ENCODE measurements at places on chromosomes 4 and X.

- DNase-seq: no peak
Measured at GRCh38 chr4:2442175-2442993, 23.6 kb downstream of the CFAP99 start.

GRCh38 chr4:187687697-187688096 is 307.9 kb upstream of the ZFP42 start:
- no peak for DNase-seq

DNA sequence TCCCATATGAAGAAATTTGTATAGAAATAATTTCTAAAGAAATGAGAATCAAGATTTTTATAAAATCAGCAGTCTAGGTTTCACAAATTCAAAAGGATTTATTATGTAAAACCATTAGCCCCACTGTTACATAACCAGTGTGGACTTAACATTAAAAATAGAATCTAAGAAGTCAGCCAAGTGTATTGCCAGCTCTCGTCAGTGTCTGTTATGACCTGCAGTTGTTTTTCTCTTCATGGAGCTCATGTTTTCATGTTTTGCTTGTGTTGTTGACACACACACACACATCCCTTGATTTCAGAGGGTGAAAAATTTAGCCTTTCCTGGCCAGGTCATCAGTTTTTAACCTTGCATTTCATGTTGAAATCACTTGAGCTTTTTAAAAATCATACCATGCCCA is 39.5 kb downstream of the USP38 start:
- DNase-seq: no peak

GRCh38 chr4:186596850-186597390 is 41.6 kb upstream of the MTNR1A start:
- no peak for DNase-seq

DNA sequence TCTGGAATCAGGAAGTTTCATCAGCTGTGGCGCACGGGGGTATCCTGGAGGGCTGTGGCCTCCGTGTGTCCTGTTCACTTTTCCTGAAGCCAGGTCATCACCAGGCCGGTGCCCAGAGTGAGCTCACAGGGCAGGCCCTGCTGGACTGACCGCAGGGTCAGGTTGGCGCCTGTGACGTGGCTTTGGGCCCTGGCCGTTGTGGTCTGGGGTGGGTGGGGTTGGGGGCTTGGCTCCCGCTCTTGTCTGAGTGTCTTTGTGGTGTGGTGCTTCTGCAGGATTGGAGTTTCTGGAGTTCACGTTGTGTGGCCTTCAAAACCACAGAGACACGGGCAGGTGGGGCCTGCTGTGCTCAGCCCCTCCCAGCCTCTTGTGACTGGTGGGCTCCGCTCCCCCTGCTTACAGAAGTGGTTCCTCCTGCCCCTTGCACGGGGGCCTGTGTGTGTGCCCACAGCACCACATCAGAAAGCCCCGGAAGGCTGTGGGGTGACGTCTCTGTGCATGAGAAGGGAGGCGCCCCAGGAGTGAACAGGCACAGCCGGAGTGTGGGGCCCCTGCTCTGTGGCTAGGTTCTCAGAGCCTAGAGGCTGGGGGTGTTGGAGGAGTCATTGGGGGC is 9.5 kb downstream of the RGS12 start:
- DNase-seq: peak; percentile 79

DNA sequence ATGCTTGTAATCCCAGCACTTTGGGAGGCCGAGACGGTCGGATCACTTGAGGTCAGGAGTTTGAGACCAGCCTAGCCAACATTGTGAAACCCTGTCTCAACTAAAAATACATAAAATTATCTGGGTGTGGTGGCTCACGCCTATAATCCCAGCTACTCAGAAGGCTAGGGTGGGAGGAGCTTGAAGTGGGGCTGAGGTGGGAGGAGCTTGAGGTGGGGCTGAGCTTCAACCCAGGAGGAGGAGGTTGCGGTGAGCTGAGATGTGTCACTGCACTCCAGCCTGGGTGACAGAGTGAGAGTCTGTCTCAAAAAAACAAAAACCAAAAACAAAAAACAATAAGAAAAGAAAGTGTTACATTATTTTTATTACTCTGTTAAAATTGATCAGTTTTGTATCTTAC is 1164.4 kb upstream of the IGFBP7 start:
- DNase-seq: no peak

DNA sequence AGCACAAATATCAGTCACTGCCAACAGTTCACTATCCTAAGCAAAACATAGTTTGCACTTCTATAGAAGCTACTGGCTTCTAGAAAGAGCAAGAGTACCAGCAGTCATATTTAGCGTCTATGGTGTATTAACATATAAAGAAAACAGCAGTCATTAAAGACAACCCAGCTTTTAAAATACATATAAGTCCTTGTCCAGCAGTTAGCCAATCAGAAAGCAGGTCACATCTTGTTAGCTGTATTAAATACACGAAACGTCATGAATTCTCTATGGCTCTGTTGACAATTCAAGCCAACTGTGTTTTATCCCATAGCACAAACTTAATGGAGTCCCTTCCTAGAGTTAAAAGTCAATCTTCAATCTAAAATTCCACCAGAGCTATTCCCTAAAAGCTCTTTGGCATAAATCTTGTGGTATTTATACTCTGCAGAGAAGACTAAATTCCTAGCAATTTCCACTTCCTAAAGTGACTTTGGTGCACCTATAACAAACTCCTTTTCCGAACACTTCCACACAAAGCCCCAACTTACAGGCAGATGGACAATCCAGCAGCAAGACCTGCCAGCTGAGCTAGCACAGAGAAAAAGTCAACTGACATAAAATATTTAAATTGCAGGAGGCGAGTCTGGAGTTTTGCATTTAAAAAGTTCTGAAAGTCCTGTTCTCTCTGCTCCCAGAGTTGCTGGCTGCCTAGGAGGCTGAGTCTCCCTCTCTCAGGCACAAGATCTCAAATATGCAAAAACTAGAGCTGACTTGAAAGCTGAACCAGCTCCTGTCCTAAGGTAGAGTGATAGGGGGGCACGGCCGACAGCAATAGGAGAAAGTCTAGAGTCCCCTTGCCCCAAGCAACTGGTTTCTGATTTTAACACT is 1.3 kb downstream of the LDB2 start:
- no peak for DNase-seq

DNA sequence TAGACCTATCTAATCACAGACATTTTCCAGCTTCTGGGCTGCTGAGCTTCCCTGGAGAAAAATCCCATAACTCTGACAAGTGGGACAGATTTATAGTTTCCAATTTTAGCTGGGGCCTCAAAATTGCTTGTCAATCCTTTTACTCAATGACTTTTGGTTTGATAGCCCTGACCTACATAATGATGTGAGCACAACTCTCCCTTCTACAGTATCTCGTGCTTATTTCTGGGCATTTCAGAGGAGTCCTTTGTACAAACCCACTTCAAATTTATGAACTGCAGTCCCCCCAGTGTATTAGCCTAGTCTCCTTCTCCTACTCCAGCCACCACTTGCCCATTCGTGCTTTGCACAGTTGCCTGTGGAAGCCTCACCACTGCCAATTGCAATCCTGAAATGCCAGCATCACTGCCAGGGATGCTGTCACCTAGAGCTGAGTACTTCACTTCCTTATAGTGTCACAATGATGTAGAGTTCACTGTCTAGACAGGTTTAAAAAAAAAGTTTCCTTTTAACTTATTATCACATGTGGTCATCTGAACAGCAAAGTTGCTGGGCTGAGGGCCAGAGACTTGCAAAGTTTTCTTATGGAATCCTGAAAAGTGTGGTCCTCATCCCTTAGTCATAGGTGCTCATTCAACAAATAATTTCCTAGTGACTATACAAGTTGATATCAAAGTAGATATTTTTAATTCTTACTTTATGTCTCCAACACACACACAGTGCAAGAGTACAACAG is 21.2 kb downstream of the TRAM1L1 start:
- no peak for DNase-seq

GRCh38 chr4:19187691-19188090 is 1064.0 kb upstream of the SLIT2 start:
- DNase-seq: no peak

DNA sequence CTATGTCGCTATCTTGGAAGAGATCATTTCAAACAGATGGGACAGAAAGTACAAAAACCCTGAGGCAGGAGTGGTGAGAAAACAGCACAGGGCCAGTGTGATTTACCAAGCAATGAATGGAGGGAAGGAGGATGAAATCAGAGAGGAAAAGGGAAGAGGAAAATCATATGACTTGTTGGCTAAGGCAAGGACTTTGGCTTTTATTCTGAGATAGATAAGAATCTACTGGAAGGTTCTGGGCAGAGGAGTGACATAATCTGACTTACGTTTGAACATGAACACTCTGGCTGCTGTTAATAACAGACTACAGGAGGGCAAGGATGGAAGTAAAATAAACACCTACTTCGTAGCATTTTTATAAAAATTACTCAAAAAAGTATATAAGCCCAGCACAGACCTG is 207.8 kb upstream of the SLC7A11 start:
- no peak for DNase-seq

GRCh38 chr4:7366180-7366945 is 68.4 kb downstream of the PSAPL1 start:
- no peak for DNase-seq

DNA sequence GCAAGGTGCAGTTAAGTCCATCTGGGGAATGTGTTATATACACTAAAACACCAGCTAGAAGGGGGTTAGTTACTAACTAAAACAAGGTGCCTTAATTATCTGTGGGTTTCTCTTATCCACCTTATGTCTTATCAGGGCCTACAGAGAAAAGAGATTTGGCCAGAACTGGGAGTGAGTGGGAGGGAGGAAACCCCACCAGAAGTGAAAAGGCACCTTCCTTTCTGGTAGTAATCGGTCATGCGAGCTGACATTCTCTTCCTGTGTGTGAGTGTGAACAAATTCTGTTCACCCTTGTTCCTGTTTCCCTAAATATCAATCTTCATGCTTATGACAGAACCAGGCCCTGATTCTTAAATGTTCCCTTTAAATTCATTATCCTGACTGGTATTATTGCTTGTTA is 43.5 kb downstream of the SRPX2 start:
- no peak for DNase-seq

GRCh38 chr4:24850674-24851073 is 55.3 kb downstream of the SOD3 start:
- no peak for DNase-seq

Data from T-helper 9 cell (primary cell).